H9 (cell line): ENCODE measurements at places on chromosomes 4 and X. TPM values are rescaled to one million over a fixed set of nuclear protein-coding genes. Genes with fewer than 3 reads are reported as not detected.

SCRG1 gene
- not detected in 2 replicates for total RNA-seq

CFAP47 gene
- 0.09 TPM in 1 of 2 replicates, not detected in the other for total RNA-seq

MAML3 gene
- total RNA-seq: 3.9 and 4.1 TPM in 2 replicates

ARHGAP10 gene
- 7.8 and 8.0 TPM in 2 replicates for total RNA-seq

HSFX4 gene
- not detected in 2 replicates for total RNA-seq

IL3RA gene
- 0.24 TPM in 1 of 2 replicates, not detected in the other for total RNA-seq

REPS2 gene
- 3.7 and 4.7 TPM in 2 replicates for total RNA-seq

SULT1B1 gene
- not detected in 2 replicates for total RNA-seq

TCEAL9 gene
- total RNA-seq: 24.2 and 30.5 TPM in 2 replicates

CLDN22 gene
- total RNA-seq: not detected in 2 replicates

PAGE4 gene
- total RNA-seq: 0.57 TPM in 1 of 2 replicates, not detected in the other

CTBP1 gene
- 128 and 136 TPM in 2 replicates for total RNA-seq

ZC4H2 gene
- 26.6 and 32.4 TPM in 2 replicates for total RNA-seq

P2RY4 gene
- 0.18 TPM in 1 of 2 replicates, not detected in the other for total RNA-seq

EXOC1L gene
- total RNA-seq: not detected in 2 replicates

DUSP9 gene
- total RNA-seq: 2.3 and 2.4 TPM in 2 replicates

NLRP2B gene
- not detected in 2 replicates for total RNA-seq

SCML2 gene
- total RNA-seq: 14.4 and 15.5 TPM in 2 replicates

UGT2B10 gene
- not detected in 2 replicates for total RNA-seq

MXD4 gene
- total RNA-seq: 24.1 and 25.4 TPM in 2 replicates

PCDH7 gene
- 16.8 and 18.0 TPM in 2 replicates for total RNA-seq

BEX2 gene
- total RNA-seq: 29.6 and 34.2 TPM in 2 replicates

RBM41 gene
- total RNA-seq: 19.4 and 19.6 TPM in 2 replicates

TMPRSS11E gene
- total RNA-seq: 2.3 and 3.3 TPM in 2 replicates

PTTG2 gene
- total RNA-seq: not detected in 2 replicates

XAGE5 gene
- total RNA-seq: not detected in 2 replicates

TREX2 gene
- 1.1 and 1.3 TPM in 2 replicates for total RNA-seq

GAGE1 gene
- not detected in 2 replicates for total RNA-seq

FAM9B gene
- not detected in 2 replicates for total RNA-seq

DCAF8L1 gene
- not detected in 2 replicates for total RNA-seq

RIPPLY1 gene
- not detected in 2 replicates for total RNA-seq

GNRHR gene
- total RNA-seq: not detected in 2 replicates

MAGEB1 gene
- 0.17 and 0.18 TPM in 2 replicates for total RNA-seq

LUZP4 gene
- total RNA-seq: not detected in 2 replicates

SRPX2 gene
- total RNA-seq: not detected in 2 replicates

RENBP gene
- 7.1 and 8.4 TPM in 2 replicates for total RNA-seq

GYPB gene
- total RNA-seq: not detected in 2 replicates

FAM53A gene
- total RNA-seq: 2.3 and 2.4 TPM in 2 replicates

KLF3 gene
- 26.2 and 29.0 TPM in 2 replicates for total RNA-seq

STATH gene
- total RNA-seq: not detected in 2 replicates

PLCXD1 gene
- total RNA-seq: 96.5 and 96.9 TPM in 2 replicates

SPIN2A gene
- 2.2 and 2.8 TPM in 2 replicates for total RNA-seq

MAP7D2 gene
- 1.9 and 2.4 TPM in 2 replicates for total RNA-seq

ASB9 gene
- total RNA-seq: 0.15 TPM in 1 of 2 replicates, not detected in the other

TRIM2 gene
- total RNA-seq: 28.9 and 29.0 TPM in 2 replicates

PLAC1 gene
- 0.50 and 0.68 TPM in 2 replicates for total RNA-seq

NUDT11 gene
- 23.6 and 25.7 TPM in 2 replicates for total RNA-seq

DMD gene
- total RNA-seq: 3.8 and 4.3 TPM in 2 replicates

MTMR8 gene
- total RNA-seq: 5.2 and 5.9 TPM in 2 replicates

ANOS1 gene
- 51.0 and 54.9 TPM in 2 replicates for total RNA-seq

CT45A2 gene
- not detected in 2 replicates for total RNA-seq

NUDT10 gene
- total RNA-seq: 11.9 and 12.2 TPM in 2 replicates

GPR50 gene
- total RNA-seq: 11.9 and 12.2 TPM in 2 replicates

ITIH6 gene
- total RNA-seq: not detected in 2 replicates

JAKMIP1 gene
- 1.3 and 1.5 TPM in 2 replicates for total RNA-seq

GUCY1A1 gene
- not detected in 2 replicates for total RNA-seq
